Stimulated activated naive CD8-positive, alpha-beta T cell treated with anti-CD3 and anti-CD28 coated beads, Interleukin-15, amount 100 ng/mL, for 72 hours (primary cell): ENCODE measurements at places on chromosomes 4 and X.

DNA sequence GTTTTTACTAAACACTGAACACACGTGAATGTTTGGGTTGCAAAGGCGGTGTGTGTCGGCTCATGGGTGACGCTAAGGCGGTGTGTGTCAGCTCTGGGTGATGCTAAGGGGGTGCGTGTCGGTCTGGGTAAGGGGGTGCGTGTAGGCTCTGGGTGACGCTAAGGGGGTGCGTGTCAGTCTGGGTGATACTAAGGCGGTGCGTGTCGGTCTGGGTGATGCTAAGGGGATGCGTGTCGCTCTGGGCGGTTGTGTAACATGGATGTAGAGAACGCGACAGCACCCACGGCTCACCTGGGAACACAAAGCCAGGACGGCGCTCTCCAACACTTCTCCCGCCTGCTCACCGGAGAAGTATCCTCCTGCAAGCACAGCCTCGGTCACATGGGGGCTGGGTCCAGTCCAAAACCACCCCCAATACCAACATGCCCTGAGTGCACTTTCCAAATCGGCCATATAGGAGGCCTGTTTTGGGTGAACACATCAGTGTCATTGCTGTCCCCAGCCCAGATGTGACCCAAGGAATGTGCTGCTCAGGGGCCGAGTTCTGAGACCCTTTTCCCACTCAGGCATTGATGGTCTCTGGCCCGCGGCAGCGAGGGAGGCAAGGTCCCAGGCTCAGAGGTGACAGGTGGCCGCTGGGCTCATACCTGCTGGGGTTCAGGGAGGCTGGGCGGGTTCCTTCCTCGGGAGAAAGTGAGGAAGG, 67.1 kb downstream of the ACOX3 start:
- DNase-seq = no peak

- no peak for DNase-seq
Observed at GRCh38 chr4:138835832-138836533, 179.6 kb upstream of the NOCT start.

- DNase-seq = peak; percentile 39
Observed at GRCh38 chrX:120560405-120560841, 339 bp downstream of the CUL4B start.

DNA sequence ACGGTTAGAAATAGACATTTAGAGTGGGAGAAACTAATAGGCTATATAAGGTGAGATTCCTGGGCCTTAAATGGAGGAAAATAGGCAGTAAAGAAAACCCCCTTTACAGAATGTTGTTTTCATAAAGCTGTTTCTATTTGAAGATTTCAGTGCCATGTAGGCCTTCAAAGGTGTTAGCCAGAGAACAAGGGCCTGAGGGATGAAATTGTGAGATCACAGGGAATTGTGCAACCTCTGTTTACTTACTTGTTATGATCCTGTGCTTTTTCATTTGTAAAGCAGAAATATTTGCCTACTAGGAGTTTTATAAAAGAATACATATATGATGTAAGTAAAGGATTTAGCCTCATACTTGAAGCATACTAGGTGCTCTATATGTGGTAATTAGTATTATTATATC, 272.9 kb upstream of the ARX start:
- no peak for DNase-seq

- DNase-seq = no peak
Observed at GRCh38 chr4:1596393-1596792, 87.7 kb downstream of the FAM53A start.

GRCh38 chr4:48361012-48361400, 19.7 kb downstream of the SLAIN2 start:
- DNase-seq = no peak

DNA sequence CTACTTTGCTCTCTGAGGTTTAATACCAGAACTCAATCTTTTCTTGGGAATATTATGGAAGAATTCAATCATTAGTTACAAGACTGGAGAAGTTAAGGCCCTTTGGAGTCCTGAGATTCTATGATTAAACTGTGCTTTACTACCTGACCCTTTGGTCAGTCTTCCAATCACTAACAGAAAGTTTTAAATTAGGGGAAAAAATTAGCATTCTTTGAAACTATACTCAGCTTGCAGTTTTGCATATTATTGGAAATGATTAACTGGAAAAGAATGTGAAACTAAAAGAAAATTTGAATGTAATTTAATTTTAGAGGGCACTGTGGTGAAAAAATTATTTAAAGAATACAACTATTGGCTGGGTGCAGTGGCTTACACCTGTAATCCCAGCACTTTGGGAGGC, 18.7 kb upstream of the GPR34 start:
- DNase-seq = no peak

DNA sequence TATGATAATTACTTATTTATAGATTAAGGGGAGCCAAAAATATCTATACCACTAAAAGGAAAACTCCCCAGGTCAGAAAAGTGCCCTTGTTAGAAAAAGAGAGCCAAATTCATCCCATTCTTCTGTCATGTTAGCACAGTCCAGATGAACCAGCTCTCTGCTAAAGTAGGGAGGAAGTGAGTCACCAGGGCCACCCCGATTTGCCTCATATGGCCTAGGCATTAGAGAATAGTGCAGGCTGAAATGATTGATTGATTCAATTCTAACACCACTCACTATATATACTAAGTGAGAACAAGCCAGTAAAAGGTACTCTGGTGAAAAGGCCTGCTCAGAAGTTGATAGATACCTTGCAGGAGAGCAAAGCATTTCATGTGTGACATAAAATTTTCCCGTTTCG, 94.5 kb downstream of the SRPX start:
- DNase-seq = no peak

- no peak for DNase-seq
Observed at GRCh38 chr4:185341377-185341776, 54.3 kb downstream of the LRP2BP start.

DNA sequence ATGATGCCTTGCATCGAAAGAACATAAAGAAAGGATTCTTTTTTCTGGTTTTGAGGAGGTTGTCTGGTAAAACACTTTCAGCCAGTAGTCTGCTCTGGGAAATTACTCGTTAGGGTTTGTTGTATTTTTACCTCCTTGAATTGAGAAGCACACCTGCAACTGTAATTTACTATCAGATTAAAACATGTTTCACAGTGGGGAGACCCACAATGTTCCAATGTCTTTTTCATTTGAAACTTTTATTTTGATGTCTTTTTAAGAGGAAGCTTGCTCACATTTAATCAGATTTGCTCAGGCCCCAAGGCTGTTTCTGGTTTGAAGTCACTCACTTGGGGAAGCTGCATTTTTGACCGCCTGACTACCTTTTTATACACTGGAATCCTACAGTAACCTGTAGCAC, 12.0 kb downstream of the TMEM154 start:
- DNase-seq = no peak

DNA sequence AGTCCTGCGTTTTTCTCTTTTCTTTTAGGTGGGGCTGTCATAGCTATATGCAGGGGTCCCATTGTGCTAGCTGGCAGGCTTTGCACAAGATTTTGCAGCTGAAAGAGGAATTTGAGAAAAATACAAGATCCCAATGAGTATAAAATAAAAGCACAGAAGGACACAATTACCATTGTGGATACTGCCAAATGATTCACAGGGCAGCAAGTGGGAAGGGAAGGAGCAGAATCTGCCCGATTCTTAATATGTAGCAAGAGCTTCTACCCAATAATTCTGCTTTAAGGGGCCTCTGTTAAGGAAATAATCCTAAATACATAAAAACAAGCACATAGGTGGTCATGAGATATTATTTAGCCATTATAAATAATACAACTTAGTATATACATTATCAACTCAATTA, 25.9 kb upstream of the ING2 start:
- DNase-seq = no peak

- no peak for DNase-seq
Observed at GRCh38 chr4:156778606-156779005, 193.0 kb downstream of the PDGFC start.

- no peak for DNase-seq
Observed at GRCh38 chr4:134174271-134174670, 27.3 kb downstream of the PABPC4L start.

- DNase-seq = no peak
Observed at GRCh38 chrX:129058405-129058804, 464.9 kb downstream of the SMARCA1 start.

- no peak for DNase-seq
Observed at GRCh38 chr4:161321706-161322105, 842.1 kb downstream of the FSTL5 start.

DNA sequence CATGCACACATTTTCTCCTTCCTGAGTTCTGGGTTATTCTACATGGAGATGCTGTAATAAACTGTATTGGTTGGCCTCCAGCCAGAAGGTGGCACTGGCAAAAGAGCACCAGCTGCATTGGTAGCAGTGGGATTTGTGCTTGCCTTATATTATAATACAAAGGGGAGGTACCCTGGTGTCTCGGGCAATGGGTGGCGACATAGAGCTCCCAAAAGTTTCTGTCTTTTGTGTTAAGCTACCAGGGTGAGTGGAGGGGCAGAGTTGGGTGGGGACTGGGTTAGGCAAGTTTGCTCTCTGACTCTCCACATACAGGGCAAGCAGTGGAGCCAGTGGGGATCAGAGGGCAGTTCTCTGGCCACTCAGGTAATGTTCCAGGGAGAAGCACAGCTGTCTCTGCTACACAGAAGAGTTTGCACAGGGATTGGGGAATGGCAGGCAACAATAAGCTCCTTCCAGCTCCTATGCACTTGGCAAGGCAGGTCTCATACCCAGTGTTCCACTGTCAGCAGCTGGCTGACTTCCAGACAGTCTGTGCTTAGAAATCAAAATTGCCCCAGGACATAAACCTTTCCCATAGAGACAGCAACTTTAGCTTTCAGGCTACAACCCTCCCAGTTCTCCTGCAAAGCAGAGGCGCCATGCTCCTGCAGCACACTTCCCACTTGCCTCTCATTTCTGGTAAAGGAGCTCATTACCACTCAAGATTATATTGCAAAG, 463.9 kb upstream of the PCDH7 start:
- no peak for DNase-seq

DNA sequence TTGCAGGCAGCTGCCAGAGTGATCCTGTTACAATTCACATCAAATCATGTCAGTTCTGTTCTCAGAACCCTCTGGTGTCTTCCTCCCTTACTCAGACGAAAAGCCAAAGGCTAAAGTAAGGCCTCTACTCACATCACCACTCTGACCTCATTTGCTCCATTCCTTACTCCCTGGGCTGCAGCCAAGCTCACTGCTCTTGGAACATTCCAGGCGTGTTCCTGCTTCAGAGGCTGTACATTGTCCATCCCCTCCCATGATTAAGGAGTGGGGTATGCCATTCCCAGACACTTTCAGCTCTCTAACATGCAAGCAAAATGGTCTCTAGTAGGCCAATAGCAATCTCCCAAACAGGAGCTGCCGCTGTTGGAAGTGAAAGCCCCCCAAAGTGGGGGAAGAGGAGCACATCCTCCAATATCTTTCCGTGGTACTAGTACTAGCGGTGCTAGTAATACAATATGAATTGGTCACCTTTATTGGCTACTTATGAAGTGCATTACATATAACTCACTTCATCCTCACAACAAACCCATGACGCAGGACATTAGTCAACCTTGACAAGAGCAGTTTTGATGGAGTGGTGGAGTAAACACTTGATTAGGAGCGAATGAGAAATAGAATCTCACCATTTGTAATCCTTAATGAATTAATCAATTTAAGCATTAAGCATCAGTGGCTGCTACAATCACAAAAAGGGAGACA, 15.0 kb downstream of the GAB3 start:
- no peak for DNase-seq

DNA sequence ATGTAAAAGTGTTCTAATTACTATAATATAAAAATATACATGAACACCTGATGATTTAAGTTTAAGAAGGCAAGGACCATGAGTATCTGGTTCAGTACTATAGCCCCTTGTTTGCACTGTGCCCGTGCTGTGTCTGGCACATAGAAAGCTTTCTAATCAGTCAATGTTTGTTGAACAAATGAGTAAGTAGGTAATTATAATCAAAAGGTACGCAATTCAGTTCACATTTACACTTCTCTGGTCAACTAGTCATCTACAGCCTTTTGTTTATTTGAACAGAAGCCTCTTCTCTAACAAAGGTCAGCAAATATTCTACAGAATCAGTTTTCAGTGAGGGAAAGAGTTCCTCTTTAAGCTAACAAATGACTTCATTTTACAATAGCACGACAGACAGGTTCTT, 523.3 kb downstream of the SMARCA1 start:
- DNase-seq = no peak

GRCh38 chr4:26873391-26874026, 12.9 kb downstream of the STIM2 start:
- peak; percentile 90 for DNase-seq

- DNase-seq = peak; percentile 25
Observed at GRCh38 chr4:153603258-153603657, 80.8 kb upstream of the TLR2 start.

- DNase-seq = no peak
Observed at GRCh38 chr4:7384003-7384928, 50.5 kb downstream of the PSAPL1 start.

DNA sequence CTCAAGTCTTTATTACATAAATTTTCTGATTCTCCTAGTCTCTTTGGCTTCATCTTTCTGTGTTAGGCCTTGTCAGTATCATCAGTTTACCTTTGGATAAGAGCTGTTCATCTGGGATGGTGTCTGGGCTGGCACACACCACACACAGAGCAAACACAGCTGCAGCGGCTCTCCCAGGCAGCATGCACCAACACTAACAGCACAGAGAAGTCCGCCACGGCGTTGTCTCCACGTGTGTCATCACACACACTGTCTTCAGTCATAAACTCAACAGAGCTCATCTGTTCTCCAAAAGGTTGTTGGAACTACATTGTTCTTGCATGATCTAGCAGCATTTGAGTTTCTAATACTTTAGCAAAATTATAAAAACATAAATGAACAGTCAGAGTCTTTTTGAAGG, 851.9 kb upstream of the FRG1 start:
- DNase-seq = no peak

GRCh38 chr4:12761694-12762093, 722.4 kb downstream of the RAB28 start:
- DNase-seq = no peak

DNA sequence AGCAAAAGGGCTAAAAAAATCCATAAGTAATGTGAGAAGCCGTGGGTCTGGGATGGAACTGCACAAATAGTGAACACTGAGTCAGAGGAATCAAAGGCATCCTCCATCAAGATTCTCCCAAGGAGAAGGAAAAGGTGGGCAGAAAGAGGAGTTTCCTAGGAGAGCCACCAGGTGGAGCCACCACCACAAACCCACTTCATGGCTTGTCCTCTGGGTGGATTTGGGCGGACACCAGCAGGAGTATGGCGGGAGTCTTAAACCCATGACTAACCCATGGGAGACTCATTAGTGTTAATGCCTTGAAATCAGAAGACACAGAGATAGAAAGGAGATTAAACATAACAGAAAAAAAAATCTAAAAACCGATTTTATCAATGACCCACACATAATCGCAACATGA, 147.7 kb downstream of the SH3KBP1 start:
- no peak for DNase-seq

DNA sequence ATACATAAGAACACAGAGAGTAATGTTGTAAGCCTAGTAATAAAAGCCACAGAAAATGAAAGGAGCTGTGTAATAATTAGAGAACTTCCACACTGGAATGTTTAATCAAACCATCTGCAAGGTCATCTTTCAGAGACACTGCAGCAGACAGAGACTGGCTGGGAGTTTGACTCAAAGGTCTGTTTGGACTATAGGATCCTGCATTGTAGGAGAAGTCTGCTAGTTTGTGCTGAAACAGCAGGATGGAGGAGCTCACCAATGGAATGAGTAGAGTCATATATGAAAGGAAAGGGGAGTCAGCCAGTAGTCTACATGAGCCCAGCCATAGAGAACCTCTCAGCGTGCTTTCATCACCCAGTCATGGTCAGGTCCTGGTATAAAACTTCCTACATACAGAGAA, 4.5 kb upstream of the ACE2 start:
- no peak for DNase-seq
